ENCODE measurements at places on chromosomes 16 and 17.

- no peak for DNase-seq
Observed at GRCh38 chr16:79698341-79698753, 97.8 kb upstream of the MAF start.

- no peak for DNase-seq
Observed at GRCh38 chr16:79042886-79043285, 557.7 kb downstream of the MAF start.

GRCh38 chr16:4175849-4176248 lies 59.6 kb upstream of the ADCY9 start:
- DNase-seq = no peak

DNA sequence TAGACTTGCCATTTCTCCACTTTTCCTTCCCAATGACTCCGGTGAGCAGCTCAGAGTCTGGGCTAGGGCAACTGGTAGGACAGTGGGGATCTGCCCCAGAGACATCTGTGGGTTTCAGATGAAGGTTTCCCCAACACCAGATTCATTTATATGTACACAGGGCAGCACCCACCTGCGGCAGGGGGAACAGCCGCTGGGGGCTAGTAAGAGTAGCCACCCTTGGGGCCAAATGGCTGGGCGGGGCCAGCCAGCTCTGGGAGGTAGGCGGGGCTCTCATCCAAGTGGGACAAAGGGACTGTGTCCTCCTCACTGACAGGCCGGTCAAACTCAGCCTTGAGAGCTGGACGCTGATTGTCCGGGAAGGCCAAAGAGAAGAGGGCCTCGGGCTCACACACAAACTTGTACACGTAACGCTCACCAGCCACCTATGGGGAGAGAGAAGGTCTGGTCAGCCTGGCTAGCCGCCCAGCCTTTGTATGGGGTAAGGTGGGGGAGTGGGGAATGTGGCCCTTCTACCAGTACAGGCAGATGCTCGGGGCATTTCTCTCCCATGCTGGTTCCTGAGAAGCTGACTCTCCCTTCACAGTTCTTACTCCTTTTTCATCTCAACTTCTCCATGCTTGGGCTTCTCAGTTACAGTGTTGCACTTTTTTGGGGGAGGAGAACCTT lies 17.7 kb downstream of the ETV4 start:
- no peak for DNase-seq

DNA sequence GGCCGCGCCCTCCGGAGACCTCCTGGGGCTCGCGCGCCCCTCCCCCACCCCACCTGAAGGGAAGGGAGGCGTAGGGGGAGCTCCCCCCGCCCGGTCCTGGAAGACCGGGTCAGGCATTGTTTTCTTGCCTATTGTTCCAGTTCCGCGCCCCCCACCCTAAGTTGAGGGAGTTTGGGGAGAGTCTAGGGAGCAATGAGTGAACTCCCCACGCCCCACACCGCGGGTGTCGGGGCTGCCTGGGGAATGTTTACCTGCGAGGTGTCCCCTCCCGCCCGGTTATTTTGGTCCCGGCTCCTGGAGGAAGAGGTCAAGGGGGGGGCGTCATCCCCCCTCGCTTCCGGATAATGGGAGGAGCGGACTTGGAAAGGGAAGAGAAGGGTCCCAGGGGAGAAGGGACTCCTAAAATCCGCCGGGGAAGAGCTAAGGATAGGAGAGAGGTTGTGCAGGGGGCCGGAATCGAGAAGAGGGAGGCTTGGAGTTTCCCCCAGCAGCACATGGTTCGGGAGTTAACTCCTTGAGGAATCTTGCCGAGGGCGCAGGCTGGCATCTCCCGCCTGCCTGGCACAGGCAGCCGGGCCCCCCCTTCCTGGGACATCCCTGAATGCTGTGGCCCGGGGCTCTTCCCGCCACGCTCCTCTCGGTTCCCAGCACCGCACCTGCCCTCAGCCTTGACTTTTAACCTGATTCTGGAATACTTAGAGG lies 881 bp downstream of the MLLT6 start:
- no peak for DNase-seq

GRCh38 chr17:64117981-64118979 lies 11.7 kb downstream of the ERN1 start:
- no peak for DNase-seq

- DNase-seq = no peak
Observed at GRCh38 chr16:23642246-23642774, 1.0 kb downstream of the DCTN5 start.

- no peak for DNase-seq
Observed at GRCh38 chr17:34131386-34131785, 123.7 kb upstream of the CCL2 start.

DNA sequence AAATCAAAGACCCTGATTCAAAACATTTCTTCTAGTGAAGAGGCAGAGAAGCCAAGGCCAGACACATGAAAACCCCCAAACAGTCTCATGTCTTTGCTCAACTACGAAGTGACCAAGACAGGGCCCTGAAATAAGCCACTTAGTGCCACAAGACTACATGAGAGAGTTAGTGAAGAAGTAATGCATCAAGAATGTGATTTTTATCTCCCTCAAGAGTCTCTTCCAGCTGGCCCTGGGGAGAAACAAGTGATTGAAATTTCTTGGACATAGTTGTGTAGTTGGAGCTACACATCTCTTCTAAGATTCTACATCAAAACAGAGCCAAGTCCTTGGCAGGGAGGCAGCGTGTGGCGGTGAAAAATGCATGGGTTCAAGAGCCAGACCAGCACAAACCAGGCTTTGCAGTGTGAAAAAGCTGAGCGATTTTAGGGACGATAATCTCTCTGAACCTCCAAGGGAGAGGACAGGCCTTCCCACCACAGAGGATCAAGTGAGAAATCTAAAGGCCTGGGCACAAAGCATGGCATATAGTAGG lies 30.6 kb downstream of the LYRM1 start:
- no peak for DNase-seq

DNA sequence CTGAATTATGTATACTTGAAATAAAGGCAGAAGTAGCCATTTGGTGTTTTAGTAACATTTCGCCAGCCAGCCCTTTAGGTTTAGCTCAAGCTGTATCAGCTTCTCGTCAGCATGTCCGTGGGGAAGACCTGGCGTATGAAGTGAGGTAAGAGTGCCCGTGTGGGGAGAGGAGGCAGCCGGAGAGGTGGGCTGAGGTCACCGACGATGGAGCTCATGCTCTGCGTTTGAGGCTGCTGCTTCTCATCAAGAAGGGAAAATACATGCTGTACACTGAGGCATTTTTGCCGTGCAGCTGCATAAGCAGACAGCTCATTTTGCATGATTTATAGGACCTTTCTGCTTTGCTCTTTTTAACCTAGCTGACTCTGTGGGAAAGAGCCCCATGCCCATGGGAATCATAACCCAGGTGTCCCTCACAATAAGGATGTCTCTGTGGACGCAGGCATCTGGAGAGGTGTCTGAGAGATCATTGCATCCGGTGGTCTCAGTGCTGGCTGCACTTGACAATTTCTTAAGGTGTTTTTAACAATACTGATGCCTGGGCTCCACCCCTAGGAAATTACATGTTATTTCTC lies 179.1 kb downstream of the ABCC12 start:
- DNase-seq = no peak

- no peak for DNase-seq
Observed at GRCh38 chr16:4034963-4035362, 81.3 kb downstream of the ADCY9 start.

DNA sequence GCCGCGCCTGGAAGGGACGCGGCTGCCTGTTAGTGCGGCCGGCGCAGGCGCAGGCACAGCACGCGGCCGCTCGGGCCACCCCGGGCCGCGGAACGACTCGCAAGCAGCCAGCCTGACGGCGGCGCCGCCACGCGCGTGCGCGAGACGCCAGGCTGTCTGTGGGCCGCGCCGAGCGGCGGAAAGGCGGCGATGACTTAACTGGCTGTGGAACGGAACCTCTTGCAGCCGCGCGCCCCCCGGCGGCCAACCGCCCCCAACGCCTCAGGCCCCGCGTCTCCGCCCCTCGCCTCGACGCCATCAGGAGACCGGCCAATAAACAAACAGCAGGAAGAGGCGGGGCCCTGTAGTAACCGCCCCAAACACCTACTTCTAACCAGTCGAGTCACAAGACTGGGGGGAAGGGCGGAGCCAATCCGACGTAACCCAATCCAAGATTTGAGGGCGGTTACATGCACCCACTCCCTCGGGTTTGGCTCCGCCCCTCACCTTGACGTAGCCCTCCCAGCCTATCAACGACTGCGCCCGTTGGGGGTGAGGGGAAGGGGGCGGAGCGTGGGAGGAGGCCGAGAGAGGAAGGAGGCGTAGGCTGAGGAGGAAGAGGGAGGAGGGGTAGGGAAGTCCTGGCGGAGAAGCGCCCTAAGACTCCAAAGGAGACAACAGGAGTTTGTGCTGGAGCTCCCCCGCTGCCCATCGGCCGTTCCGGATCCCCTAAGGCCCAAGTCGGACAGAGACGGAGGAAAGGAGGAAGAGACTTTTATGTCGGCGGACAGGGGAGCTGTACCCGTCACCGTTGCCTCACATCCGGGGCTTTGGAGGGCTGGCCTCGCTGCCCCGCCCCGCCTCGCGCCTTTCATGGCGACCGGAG lies at the start of gene FBRS:
Gene FBRS (plus strand): TSS at position 566 of the 865 bp plus-strand sequence. CDS start 1,088 bp downstream, outside the sequence.
- peak; percentile 100 for DNase-seq

GRCh38 chr17:67458203-67458602 lies 81.1 kb downstream of the PITPNC1 start:
- no peak for DNase-seq

- no peak for DNase-seq
Observed at GRCh38 chr16:89323120-89323960, 105.8 kb downstream of the ZNF778 start.

DNA sequence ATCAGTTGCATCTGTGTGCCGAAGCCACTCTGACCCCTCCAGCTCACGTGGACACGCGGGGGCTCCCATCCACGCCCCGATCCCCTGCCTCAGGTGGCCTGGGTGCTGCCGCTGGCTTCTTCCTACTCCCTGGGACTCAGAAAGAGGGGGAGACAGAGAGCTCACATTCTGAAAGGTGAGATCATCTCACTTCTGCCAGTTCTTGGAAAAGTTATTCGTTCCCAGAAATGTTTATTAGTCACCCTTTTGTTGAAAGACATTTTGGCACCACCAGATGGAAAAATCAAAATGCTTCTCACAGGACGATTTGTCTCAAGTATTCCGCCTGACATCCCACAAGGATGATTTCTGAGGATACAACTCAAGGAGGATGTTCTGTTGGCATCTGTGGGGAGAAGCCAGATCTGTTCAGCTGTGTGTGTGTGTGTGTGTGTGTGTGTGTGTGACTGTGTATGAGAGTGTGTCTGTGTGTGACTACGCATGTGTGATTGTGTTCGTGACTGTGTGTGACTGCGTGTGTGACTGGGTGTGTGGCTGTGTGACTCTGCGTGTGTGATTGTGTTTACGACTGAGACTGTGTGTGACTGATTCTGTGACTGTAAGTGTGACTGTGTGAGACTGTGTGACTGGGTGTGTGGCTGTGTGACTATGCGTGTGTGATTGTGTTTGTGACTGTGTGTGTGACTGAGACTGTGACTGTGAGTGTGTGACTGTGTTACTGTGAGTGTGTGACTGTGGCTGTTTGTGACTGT lies 207.3 kb downstream of the NTN1 start:
- no peak for DNase-seq

DNA sequence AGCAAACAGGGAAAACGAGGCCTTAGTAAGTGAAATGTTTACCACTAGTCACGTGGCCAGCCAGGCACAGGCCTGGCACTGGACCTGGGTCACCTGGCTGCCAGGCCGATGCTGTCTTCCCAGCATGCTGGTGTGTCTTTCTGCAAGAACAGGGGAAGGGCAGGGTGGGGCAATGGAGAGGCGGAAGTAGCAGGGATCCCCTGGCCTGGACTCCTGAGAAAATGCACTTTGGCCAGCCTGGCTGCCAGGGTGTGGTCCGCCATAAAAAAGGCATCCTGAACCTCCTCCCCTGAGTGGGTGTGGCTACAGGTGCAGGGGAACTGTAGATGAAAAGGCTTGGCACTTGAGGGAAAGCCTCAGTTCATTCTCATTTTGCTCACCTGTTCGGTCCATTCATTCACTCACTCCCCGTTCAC lies 1.0 kb upstream of the ANKRD40CL start:
- DNase-seq = no peak

GRCh38 chr16:84815462-84815861 lies 4.3 kb upstream of the CRISPLD2 start:
- DNase-seq = no peak

GRCh38 chr16:22693638-22694340 lies 120.2 kb upstream of the HS3ST2 start:
- no peak for DNase-seq

GRCh38 chr17:19311421-19312215 lies 50.9 kb downstream of the B9D1 start:
- no peak for DNase-seq

DNA sequence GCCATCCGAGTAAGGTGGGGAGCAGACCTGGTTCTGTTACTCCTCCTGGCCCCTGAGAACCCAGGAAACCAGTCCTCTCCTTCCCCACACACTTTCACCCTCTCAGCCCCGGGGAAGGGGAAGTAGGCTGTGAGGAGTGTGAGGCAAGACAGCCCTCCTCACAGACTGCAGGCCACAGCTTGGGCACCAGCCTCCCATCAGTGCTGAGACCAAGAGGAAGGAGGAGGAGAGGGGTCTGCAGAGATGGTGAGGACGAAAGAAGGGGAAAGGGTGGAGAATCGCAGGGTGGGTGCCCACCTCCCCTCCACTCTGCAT lies 7.0 kb downstream of the G6PC3 start:
- DNase-seq = no peak

DNA sequence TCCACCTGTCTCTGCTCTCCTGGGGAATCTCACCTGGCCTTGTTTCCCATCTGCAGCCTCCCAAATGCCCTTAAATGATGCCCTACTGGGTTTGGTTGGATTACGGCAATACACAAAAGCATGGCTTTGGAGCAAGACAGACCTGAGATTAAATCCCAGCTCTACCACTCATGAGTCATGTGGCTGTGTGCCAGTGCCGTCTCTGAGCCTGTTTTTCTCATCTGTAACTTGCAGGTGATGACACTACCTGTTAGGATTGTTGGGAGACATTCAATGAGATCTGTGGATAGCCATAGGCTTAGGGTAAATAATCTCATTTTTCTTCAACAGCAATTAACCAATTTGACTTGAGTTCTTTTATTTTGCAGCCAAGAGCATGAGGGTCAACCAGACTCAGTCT lies 240.3 kb downstream of the MAF start:
- no peak for DNase-seq

- DNase-seq = no peak
Observed at GRCh38 chr16:50737420-50737959, 4.4 kb upstream of the CYLD start.

DNA sequence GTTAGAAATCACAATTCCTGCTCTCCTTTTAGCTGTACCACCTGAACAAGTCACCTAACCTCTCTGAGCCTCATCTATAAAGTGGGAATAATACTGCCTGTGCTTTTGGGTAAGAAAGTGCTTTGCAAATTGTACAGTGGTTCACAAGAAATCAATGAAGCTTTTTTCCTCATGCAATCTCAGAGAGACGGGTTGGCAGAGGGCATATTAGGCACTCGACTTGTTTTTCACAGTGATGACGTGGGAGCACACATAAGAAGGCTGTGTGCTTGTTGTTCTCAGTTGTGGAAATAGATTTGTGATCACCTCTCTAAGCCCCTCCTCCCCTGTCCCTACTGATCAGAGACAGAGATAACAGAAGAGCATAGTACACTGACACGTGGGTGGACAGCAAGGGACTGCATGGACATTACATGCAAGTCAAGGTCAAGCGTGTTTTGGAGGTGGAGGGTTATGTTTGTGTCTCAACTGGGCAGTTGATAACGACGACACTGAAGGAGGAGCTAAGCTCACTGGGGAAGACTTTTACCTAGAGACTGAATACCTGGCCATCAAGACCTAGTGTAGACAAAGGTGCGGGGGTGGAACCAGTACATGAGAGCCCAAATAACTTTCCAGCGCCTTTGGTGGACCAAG lies 1.7 kb upstream of the GPT2 start:
- no peak for DNase-seq

- DNase-seq = no peak
Observed at GRCh38 chr16:84585467-84585866, 32.4 kb downstream of the COTL1 start.

- DNase-seq = no peak
Observed at GRCh38 chr17:80894439-80894721, 97.3 kb upstream of the CHMP6 start.
